ENCODE measurements at places on chromosomes 2 and 18.

- DNase-seq, result no peak
These were observed 168.8 kb upstream of the SPATS2L start for GRCh38 chr2:200137691-200138090.

DNA sequence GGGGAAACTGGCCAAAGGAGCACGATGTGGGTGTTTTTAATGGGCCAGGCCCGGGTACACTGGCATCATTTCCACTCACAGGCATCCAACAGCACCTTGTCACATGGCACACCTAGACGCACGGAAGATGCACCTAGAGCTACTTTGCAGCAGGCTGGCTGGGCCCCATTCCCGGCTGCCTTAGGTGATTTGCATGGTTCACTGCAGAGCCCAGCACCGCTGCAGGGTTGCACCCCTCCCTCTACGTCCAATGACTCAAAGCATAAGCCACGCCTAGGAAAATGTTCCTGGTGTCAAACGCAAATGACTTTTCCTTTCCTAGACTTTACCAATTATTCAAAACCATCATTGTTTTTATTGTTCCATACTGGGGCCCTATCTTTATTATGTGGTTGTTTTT, 222.9 kb downstream of the EIPR1 start:
- no peak for DNase-seq

- no peak for DNase-seq
These were observed 4.5 kb downstream of the SLC23A3 start for GRCh38 chr2:219165058-219165911.

DNA sequence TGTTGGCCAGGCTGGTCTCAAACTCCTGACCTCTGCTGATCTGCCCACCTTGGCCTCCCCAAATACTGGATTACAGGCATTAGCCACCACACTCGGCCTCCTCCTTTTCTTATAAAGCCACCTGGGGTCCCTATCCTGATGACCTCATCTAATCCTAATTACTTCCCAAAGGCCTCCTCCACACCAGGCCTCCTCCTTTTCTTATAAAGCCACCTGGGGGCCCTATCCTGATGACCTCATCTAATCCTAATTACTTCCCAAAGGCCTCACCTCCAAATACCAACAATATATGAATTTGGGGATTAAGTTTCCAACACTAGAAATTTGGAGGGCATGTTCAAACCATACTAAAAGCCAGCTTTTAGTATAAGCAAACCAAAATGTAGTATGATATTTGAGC, 9.7 kb upstream of the RMC1 start:
- no peak for DNase-seq

- DNase-seq, result no peak
These were observed 155.6 kb downstream of the TTC27 start for GRCh38 chr2:32783469-32783868.
